ENCODE measurements at places on chromosomes 3 and 15.

GRCh38 chr3:143529018-143529478 is 319.2 kb downstream of the SLC9A9 start:
- no peak for DNase-seq

DNA sequence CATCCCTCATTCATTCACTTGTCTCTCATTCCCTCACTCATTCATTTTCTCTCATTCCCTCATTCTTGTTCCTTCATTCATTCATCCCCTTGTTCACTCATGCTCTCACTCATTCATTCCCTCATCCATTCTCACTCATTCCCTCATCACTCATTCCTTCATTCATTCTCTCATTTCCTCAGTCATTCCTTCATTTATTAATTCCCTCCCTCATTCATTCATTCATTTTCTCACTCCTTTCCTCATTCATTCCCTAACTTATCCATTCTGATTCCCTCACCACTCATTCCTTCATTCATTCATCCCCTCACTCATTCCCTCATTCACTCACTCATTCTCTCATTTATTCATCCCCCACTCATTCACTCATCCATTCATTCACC is 13.8 kb downstream of the ABTB1 start:
- no peak for DNase-seq

DNA sequence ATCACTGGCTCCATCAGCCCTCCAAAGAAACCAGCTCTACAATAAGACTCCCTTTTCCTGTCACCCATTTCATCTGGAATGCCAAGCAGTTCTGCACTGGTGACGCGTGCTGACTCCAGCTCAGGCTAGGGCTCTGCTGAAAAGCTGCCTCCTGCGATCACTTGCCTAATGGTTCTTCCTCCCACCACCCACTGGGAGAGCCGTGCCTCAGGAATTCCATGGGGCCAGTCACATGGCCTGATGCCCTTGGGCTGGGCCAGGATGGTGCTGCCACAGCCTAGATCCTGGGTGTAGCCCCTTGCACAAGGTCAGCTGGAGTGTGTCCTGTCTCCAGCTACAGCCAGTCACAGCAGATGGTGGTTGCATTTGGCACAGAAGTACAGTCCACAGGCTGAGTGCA is 98.9 kb downstream of the DNAJB8 start:
- no peak for DNase-seq

DNA sequence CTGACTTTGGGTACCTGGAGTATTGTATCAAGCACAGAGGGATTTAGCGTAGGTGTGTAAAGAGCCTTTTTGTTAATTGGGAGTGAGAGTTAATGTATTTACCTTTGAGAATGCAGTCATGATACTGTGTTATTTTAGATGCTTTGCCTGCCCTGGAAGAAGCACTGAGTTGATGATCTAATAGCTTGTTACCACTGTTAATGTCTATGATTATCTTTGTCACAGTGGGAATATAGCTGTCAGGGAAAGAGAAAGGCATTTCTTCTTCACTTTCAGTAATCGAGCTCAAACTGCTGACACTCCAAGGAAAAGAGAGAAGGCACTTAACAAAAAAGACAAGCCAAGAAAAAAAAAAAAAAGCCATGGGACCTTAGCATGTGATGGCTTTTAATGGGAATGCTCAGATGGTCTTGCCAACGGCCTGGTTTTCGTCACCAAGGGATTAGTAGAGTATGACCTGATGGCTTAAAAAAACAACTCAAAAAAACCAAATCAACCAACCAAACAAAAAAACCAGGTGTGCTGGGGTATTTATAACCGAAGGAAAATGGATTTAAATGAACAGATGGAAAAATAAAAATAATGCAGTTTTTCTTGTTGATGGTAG is 387.4 kb downstream of the PTPRG start:
- DNase-seq = no peak

GRCh38 chr3:127589600-127590281 is 792 bp downstream of the TPRA1 start:
- no peak for DNase-seq

DNA sequence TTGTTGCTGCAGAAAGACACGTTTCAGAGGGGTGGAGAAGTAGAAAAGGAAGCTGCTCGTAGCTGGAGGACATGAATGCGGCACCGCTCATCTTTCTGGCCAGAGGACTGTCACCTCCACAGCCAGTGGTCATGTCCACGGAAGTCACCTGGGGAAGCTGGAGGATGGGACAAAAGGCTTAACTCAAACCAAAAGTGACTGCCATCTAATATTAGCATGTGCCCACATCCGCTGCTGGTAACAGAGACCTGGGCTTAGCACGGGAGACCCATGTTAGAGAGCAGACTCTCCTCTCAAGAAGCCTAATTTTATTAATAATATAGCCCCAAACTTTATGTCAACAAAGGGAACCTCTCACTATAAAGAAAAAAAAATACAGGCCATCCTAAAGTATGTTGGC is 5.9 kb downstream of the MEX3B start:
- no peak for DNase-seq

DNA sequence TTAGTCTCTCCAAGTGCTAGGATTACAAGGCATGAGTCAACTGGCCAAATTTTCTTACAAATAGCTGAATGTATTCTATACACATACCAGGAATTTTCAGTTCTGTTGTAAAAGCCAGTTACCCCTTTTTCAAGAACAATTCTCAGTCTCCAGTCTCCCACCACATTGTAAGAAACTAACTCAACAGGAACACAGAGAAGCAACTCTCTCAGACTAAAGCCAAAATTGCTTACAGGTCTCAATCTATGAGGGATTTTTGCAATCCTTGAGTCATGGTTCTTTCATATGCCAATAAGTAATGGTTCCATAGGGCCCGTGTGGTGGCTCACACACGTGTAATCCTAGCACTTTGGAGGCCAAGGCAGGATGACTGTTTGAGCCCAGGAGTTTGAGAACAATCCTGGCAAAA is 8.5 kb downstream of the IP6K2 start:
- no peak for DNase-seq

GRCh38 chr3:45455040-45455439 is 66.7 kb downstream of the LARS2 start:
- no peak for DNase-seq

DNA sequence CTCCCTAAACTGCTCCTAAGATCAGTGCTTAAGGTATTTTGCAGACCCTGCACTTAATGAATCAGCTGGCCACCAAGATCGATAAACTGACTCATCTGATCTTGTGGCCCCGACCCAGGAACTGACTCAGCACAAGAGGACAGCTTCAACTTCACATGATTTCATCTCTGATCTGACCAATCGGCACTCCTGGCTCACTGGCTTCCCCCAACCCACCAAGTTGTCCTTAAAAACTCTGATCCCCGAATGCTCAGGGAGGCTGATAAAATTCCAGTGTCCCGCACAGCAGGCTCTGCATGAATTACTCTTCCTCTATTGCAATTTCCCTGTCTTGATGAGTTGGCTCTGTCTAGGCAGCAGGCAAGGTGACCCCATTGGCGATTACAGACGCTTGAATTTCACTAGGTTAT is 13.5 kb downstream of the HTR3E start:
- DNase-seq = no peak

GRCh38 chr3:42254566-42254965 is 11.4 kb downstream of the CCK start:
- no peak for DNase-seq

- no peak for DNase-seq
Observed at GRCh38 chr15:40452296-40453090, 11.7 kb downstream of the BAHD1 start.

GRCh38 chr3:157447026-157447694 is 10.5 kb downstream of the PTX3 start:
- no peak for DNase-seq

DNA sequence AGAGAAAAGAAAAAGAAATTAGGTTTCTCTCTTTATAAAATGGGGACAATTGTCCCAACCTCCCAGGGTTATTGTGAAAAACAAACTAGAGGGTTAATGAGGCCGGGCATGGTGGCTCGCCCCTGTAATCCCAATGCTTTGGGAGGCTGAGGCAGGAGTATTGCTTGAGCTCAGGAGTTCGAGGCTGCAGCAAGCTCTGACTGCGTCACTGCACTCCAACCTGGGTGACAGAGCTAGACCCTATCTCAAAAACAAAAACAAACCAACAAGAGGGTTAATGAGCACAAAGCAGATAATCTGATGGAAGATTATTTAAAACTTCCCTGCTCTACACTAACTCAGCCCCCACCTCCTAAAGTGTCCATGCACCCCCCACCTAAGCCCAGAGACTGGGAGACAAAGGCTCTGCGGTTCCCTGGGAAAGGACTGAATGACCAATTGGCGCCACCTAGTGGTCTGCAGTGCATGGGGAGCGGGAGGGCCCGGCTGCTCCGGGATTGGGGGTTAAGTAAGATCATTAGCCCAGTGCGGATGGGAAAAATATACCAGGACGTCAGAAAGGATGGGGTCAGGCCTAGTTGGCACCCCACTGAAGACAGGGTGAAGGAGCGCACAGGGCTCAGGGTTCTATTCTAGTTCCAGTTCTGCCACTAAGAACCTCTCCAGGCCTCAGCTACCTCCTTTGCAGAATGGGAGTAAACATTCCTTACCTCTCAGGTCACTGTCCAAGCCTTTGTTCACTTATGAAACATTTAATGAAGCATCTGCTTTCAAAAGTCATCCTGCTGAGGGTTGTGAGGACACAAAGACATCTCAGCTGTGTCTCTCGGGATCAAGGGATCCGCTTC is 15.6 kb downstream of the PIF1 start:
- peak; percentile 48 for DNase-seq

DNA sequence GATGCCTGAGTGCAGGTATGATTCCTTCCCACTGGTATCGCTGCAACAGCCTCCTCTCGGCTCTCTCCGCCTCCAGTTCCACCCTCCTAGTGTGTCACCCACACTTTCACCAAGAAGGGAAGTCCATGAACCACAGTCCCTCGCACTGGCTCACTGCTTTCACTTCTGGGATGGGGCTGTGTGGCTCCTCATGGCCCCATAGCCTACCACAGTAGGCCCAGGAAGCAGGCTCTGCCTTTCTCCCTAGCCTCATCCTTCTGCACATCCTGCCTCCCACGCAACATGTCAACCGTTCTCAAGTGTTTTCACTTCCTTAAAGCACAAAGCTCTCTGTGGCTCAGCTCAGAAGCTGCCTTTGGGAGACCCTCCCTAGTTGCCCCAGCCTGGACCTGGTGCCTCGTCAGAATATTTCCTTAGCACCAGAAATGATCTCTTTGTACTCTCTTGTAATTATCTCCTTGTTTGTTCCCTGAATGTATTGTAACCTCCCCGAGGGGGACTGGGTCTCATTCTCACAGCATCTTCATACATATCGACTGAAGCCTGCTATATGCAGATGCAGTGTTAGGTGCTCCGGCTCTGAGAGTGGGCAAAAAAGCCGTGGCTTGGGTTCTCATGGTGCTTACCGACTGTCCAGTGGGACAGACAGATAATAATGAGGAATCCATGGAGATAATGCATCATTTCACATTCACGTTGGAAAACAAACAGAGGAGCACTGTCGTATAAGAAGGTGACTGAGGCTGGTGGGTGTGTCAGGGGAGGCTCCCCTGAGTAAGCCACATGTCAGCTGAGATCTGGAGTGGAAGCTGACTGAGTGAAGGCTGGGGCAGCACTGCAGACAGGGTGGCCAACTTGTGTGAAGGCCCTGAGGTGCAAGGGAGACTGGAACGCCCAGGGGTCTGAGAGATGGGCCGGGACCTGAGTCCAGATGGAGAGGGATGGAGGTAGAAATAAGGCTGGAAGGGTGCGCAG is 107.1 kb downstream of the DGKG start:
- no peak for DNase-seq

DNA sequence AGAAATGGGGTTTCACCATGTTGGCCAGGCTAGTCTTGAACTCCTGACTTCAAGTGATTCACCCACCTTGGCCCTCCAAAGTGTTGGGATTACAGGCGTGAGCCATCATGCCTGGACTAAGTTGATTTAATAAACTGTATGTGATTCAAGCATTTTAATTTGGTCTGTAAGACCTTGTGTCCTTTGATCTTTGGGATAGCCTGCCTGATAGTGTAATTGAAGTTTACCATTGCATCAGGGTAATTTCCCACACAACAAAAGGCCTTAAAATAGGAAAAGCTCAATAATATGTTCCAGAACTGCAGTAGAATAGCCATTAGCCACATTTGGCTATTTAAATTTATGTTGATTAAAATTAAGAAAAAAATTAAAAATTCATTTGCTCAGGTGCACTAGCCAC is 25.2 kb upstream of the DENND6A start:
- no peak for DNase-seq

GRCh38 chr3:49362561-49362960 is 4.4 kb upstream of the GPX1 start:
- no peak for DNase-seq
